ENCODE measurements at places on chromosomes 2 and 18. TPM values are rescaled to one million over a fixed set of nuclear protein-coding genes. Genes with fewer than 3 reads are reported as not detected.

The SATB2 gene
- total RNA-seq, result 184 TPM

The MROH2A gene
- total RNA-seq, result 4.0 TPM

The DSG4 gene
- not detected for total RNA-seq

The PDCL3 gene
- total RNA-seq, result not detected

- no peak for DNase-seq
These were observed 2.6 kb downstream of the BAZ2B start for GRCh38 chr2:159613651-159614285.

- DNase-seq, result no peak
These were observed 386.3 kb downstream of the PARD3B start for GRCh38 chr2:204931562-204931961.

Measured in stomach (tissue), 19 donors.